Hepatocyte (in vitro differentiated cells): ENCODE measurements at places on chromosomes 12 and 14. TPM values are rescaled to one million over a fixed set of nuclear protein-coding genes. Genes with fewer than 3 reads are reported as not detected.

DNA sequence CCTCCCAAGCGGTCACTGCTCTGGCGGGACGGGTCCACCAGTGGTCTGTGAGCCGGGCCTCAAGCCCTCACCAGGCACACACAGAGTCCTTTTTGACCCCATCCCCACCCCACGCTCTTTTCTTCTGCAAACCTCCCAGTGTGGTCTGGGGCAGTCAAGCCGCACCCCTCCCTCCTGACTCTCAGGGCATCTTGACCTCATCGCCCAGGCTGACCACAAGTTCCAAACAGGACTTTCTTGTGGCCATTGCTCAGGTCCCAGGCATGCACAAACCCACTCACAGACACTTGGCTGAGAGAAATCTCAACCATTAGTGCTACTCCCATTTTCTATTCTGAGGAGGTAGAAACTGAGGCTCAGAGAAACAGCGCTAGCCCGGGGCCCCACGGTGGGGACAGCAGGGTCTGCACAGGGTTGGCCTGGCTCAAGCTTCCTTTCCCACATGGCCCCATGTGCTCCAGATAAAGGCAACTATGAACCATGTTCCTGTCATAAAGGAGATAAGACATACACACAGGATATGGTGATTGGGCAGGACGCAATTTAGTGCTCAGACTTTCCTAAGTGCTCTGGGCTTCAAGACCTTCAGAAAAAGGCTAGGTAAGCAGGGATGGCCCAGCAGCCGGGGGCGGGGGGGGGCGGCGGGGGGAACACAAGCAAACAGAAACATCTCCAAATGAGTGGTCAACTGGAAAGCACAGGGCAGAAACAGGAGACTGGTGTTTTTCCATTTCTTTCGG, 69.6 kb downstream of the ITPK1 start:
- H3K27me3 ChIP-seq: no peaks in the 10 kb centered on the region
- peak; percentile 66 for DNase-seq
- H3K27ac ChIP-seq: peak overlapping the region; percentile 99
- no peak overlapping the region for H3K4me3 ChIP-seq

DNA sequence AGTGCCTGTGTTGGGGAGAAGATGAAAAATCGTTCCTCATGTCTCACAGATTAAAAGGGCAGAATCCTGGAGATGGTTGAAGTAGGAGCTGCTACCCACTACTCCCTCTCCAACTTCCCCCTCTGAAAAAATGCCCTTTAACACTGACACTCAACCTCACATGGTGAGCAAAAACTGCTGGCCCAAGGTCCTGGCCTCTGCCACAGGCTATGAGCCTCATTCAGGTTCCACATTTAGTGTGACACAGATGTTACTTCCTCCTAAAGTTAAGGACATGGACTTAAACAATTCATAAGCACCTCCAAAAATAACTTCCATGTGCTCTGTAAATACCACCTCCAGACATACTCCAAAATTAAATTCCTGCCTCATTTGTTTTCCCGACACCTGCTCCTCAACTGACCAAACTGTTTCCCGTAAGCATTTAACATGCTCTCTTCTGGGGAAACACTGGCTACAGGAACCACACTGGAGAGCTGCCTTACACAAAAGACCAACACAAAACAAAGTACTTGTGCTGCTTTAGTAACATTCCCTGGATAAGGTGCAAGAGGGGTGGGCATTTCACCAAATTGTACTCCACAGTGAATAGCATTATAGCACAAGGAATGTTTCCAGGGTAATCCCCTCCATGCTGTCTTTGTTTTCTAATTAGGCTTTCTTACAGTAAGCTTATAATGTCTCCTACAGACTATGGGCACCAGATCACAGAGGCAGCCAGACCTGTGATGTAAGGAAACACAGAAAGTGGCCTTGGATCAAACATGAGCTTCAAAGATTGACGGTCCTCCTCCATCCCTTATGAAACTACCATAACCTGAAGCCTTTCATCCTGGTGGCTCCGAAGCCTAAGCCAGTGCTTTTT, 57.0 kb downstream of the PHLDA1 start:
- H3K36me3 ChIP-seq: no peaks in the 10 kb centered on the region
- H3K4me1 ChIP-seq: peaks cover 36% of the 10 kb centered on the region
- no peak overlapping the region for H3K27ac ChIP-seq

- no peaks in the 10 kb centered on the region for H3K27me3 ChIP-seq
- no peak overlapping the region for H3K27ac ChIP-seq
- H3K36me3 ChIP-seq: no peaks in the 10 kb centered on the region
- DNase-seq: no peak
- H3K4me1 ChIP-seq: peaks cover 7% of the 10 kb centered on the region
- no peak overlapping the region for H3K4me3 ChIP-seq
Measured at GRCh38 chr14:52917735-52918134, 33.1 kb downstream of the FERMT2 start.

GRCh38 chr12:89882792-89883191, 174.2 kb upstream of the ATP2B1 start:
- no peak overlapping the region for H3K4me3 ChIP-seq
- no peaks in the 10 kb centered on the region for H3K36me3 ChIP-seq
- no peaks in the 10 kb centered on the region for H3K4me1 ChIP-seq
- no peak overlapping the region for H3K27ac ChIP-seq
- no peaks in the 10 kb centered on the region for H3K27me3 ChIP-seq
- DNase-seq: no peak

GRCh38 chr14:31382221-31382620, 38.1 kb downstream of the HEATR5A start:
- no peak overlapping the region for H3K27ac ChIP-seq
- no peaks in the 10 kb centered on the region for H3K27me3 ChIP-seq
- no peaks in the 10 kb centered on the region for H3K36me3 ChIP-seq
- no peak overlapping the region for H3K4me3 ChIP-seq
- no peak for DNase-seq
- H3K4me1 ChIP-seq: no peaks in the 10 kb centered on the region

Gene LTB4R2
- total RNA-seq: 3.3 and 3.6 TPM in 2 replicates

- no peaks in the 10 kb centered on the region for H3K4me1 ChIP-seq
- no peak overlapping the region for H3K4me3 ChIP-seq
- DNase-seq: no peak
- no peaks in the 10 kb centered on the region for H3K27me3 ChIP-seq
Measured at GRCh38 chr12:64029013-64029857, 184.7 kb downstream of the SRGAP1 start.

Gene ACOT6
- total RNA-seq: not detected in 2 replicates

DNA sequence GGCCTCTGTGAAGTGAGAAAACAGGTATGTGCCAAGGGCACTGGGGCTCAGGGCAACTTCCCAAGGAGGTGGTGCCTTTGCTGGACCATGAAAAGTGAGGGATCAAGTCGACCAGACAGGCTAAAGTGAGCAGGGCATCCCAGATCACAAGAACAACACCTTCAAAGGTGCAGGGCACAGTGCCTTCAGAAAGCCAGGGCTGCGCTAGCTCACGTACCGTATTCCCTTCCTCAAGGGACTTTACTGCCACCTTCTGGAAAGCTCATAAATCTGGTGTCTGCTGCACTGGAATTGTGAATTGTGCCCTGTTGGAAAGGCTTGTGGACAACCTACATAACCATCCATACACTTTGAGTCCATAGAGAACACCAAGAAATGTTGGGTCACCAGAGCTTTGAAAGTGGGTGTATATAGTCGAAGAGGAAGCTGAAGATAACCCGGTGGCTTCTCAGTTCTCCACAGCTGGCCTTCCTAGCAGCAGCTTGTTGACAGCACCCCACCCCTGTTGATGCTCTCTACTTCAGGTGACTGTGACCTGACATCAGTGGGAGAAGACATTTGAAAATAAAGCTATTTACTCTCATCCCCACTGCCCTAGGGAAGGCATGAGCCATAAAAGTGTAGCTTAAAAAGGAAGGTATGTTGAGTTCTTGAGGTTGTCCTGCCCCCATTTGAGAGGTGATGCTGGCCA, 24.5 kb downstream of the FIGNL2 start:
- H3K4me1 ChIP-seq: peaks cover 4% of the 10 kb centered on the region
- no peak overlapping the region for H3K4me3 ChIP-seq
- H3K27me3 ChIP-seq: no peaks in the 10 kb centered on the region
- no peaks in the 10 kb centered on the region for H3K36me3 ChIP-seq
- peak; percentile 82 for DNase-seq

GRCh38 chr14:22982477-22983245, at the start of gene AJUBA:
TSS of gene AJUBA (minus strand) at chr14:22982551. CDS start at chr14:22982266, 285 bp downstream.
- peak; percentile 93 for DNase-seq
- no peaks in the 10 kb centered on the region for H3K27me3 ChIP-seq
- H3K27ac ChIP-seq: peak within 1 kb of the TSS; percentile 98
- peaks cover 26% of the 10 kb centered on the region for H3K4me1 ChIP-seq

DNA sequence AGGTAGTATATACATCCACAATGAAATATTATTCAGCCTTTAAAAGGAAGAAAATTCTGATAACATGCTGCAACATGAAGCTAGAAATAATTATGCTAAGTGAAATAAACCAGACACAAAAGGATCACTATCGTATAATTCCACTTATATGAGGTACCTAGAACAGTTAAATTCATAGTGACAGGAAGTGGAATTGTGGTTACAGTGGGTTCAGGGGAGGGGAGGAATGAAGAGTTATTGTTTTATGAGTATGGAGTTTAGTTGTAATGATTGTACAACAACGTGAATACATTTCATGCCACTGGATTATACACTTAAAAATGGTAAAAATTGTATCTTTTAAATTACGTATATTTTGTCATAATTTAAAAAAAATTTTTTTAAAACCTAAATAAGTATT, 21.0 kb downstream of the EEA1 start:
- no peaks in the 10 kb centered on the region for H3K27me3 ChIP-seq
- no peaks in the 10 kb centered on the region for H3K4me1 ChIP-seq
- no peak overlapping the region for H3K4me3 ChIP-seq
- no peak for DNase-seq
- no peak overlapping the region for H3K27ac ChIP-seq

- H3K4me1 ChIP-seq: no peaks in the 10 kb centered on the region
- H3K36me3 ChIP-seq: no peaks in the 10 kb centered on the region
- H3K27ac ChIP-seq: no peak overlapping the region
Measured at GRCh38 chr14:78075033-78075432, 95.1 kb upstream of the NRXN3 start.

GRCh38 chr14:35879654-35880249, 53.6 kb downstream of the BRMS1L start:
- no peak overlapping the region for H3K27ac ChIP-seq
- H3K36me3 ChIP-seq: no peaks in the 10 kb centered on the region
- no peak overlapping the region for H3K4me3 ChIP-seq
- H3K27me3 ChIP-seq: no peaks in the 10 kb centered on the region
- peaks cover 12% of the 10 kb centered on the region for H3K4me1 ChIP-seq
- no peak for DNase-seq

DNA sequence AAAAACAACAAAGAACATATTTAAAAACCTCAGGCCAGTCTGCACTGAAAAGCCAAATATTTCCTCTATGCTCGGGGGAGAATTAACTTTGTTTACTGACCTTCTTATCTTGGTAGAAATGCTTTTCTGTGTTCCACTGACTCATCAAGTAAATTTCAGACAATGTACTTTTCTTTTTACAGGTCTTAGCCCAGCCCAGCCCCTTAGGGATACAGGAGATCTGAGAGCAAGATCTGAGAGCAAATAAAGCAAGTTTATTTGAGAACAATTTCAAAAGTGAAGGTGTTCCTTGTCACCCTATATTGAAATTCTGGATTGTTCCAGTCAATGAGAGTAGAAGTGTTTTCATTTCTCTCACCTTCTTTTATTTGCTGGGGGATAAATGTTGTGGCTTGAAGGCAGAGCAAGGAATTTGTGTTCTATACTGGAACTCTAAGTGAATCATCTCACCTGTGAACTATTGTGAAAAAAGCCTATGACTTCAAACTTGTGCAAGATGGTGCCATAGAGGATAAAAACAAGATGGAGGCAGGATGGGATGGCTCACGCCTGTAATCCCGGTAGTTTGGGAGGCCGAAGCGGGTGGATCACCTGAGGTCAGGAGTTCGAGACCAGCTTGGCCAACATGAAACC, 7.9 kb upstream of the GPRC5A start:
- no peaks in the 10 kb centered on the region for H3K36me3 ChIP-seq
- no peak overlapping the region for H3K4me3 ChIP-seq
- peak; percentile 64 for DNase-seq
- peaks cover 26% of the 10 kb centered on the region for H3K4me1 ChIP-seq
- H3K27me3 ChIP-seq: no peaks in the 10 kb centered on the region

DNA sequence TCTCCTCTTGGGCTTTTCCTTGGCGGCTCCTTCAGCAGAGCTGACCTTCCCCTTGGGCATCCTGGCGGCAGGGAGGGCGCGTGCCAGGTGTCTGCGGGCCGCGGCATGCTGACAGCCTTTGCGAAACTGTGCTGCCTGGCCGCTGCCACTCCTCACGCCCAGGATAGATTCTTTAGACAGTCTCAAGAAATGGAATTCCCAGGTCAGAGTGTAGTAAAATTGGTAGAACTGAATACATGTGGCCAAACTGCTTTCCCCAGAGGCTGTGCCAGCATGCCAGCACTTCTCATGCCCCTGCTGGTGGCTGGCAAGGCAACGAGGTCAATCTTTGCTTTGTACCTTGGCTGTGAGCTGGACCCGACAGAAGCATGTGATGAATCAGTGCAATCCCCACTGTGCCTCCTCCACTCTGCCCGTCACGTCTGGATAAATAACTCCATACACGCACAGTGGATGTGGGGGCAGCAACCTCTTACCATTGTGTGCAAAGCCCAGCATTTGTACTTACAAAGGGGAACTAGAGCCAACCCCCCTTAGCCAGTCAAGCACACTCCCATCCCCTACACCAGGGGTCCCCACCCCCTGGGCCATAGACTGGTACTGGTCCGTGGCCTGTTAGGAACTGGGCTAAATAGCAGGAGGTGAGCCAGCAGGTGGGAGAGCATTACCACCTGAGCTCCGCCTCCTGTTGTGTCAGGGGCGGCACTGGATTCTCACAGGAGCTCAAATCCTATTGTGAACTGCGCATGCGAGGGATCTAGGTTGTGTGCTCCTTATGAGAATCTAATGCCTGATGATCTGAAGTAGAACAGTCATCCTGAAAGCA, 90.9 kb downstream of the ACTN1 start:
- H3K27ac ChIP-seq: no peak overlapping the region
- H3K27me3 ChIP-seq: no peaks in the 10 kb centered on the region
- no peaks in the 10 kb centered on the region for H3K4me1 ChIP-seq
- no peaks in the 10 kb centered on the region for H3K36me3 ChIP-seq

DNA sequence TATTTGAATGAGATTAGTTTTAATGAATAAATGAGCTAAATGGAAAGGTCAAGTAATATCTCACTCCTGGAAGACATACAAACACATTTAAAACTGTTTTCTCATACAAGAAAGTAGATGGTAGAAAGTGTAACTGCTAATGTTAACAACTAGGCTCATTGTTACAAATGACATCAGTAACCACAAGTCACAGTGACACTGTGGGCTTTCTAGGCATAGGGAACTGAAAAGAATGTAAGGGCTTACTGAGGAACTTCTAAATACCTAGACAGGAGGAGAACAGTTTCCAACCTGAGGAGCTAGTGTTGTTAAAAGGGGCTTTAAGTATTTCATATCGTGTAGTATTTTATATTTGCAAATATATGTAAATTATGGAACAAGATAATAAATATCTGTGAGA, 17.5 kb upstream of the ERGIC2 start:
- H3K27me3 ChIP-seq: no peaks in the 10 kb centered on the region
- no peak overlapping the region for H3K27ac ChIP-seq
- no peaks in the 10 kb centered on the region for H3K4me1 ChIP-seq
- H3K36me3 ChIP-seq: no peaks in the 10 kb centered on the region
